ENCODE measurements at places on chromosomes 13 and 19.

DNA sequence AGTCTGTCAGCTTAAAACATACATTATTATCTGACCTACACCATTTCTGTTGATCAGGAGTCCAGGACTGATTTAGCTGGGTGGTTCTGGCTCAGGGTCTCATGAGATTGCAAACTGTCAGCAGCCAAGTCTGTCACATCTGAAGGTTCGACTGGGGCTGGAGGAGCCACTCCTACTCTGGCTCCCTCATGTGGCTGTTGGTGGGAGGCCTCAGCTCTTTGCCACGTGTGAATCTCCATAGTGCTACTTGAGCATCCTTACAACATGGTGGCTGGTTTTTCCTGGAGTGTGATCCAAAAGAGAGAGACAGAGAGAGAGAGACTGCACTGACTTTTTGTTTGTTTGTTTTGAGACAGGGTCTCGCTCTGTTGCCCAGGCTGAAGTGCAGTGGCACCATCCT, 63.6 kb upstream of the NFIC start:
- no peak for DNase-seq

- peak; percentile 55 for DNase-seq
Measured at GRCh38 chr13:31431722-31432137, 232.0 kb downstream of the B3GLCT start.

- DNase-seq = no peak
Measured at GRCh38 chr19:43705729-43706128, 10.1 kb upstream of the IRGC start.

DNA sequence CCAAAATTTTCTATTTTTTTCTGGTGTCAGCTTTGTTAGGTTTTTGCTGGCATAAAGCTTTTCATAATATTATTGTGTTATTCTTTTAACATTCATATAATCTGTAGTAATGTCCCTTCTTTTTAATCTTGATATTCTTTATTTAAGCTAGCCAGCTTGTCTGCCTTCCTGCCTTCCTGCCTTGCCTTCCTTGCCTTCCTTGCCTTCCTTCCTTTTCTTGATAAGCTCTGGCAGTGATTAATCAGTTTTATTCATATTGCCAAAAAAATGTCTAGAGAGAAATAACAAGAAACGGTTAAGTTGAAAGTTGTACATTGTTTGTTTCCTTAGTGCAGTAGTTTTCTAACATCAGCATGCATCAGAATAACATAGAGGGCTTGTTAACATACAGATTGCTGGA, 257.5 kb downstream of the MAB21L1 start:
- no peak for DNase-seq

GRCh38 chr19:3482507-3483225, 575 bp downstream of the SMIM44 start:
- no peak for DNase-seq

DNA sequence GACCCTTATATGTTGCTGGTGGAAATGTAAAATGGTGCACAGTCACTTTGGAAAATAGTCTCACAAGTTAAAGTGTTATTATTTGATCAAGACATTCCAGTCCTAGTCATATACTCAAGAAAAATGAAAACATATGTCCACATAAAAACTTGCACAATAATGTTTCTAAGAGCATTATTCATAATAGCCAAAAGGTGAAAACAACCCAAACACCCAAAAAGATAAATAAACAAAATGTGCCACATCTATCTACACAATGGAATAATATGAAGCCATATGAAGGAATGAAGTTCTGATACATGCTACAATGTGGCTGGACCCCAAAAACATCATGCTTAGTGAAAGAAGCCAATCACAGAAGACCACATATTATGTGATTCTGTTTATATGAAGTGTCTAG, 14.4 kb upstream of the AKAP8 start:
- no peak for DNase-seq

DNA sequence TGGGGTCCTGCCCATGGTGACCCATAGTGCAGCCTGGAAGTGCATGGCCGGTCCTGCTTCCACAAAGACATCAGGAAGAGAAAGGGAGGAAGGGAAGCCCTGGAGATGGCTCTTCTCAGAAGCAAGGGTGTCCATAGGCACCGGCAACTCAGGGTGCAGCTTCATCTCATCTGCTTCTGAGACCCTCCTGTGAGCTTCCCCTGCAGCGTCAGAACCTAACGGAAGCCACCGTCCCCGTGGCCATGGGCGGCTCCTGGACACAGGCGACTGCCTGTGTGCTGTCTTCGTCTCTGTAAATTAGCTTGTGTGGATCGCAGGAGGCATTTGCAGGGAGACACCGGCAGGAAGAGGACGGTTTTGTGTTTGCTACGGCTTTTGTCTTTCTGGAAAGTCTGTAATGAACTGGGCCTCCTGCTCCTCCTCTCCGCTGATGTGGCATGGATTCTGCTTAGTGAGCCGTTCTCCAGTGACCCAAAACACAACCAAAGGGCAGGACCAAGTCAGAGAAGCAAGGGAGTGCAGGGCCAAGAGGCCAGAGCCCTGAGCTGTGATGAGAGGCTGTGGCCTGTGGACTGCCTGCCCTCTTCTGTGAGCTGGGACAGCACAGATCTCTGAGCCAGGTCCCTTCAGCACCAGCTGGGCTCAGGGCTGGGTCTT, 2.5 kb downstream of the ATP4B start:
- no peak for DNase-seq

DNA sequence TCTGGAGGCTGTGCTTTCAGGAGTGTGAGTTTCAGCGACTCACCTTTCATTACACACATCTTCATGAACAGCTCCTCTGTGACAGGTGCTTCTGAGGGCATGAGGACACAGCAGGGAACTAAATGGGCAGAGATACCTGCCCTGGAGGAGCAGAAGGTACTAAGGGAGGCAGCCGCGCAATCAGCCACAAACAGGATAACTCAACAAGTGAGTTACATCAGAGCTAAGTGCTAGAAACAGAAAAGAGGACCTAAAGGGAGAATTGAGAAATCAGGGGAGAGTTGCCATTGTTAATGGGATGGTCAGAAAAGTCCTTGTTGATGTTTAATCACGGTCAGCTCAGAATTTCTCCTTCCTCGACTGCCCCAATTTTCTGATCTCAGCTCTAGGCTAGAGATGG, 42.5 kb downstream of the SYDE1 start:
- DNase-seq = no peak

DNA sequence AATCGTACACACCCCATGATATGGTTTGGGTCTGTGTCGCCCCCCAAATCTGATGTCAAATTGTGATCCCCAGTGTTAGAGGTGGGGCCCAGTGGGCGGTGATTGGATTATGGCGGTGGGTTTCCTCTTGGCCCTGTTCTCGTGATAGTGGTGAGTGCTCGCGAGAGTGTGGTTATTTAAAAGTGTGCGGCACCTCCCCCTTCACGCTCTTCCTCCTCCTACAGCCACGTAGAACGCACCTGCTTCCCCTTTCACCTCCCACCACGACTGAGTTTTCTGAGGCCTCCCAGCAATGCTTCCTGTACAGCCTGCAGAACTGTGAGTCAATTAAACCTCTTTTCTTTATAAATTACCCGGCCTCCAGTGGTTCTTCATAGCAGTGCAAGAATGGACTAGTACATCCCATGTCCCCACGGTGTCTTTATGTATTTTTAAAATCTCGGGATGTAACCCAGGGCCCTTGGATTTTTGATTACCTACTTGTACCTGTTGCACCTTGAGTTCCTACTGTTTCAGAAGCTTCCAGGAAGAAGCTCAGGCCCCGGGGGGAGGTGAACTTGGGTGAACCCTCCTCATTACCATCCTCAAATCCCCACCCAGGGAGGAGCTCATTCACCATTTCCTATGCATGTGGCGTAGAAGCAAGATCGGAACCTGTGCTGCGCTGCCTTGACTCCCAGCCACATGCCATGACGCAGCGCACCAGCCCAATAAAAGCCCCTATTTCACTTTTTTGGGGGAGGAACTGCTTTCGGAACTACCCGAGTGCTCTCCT, 52.4 kb downstream of the TEX29 start:
- DNase-seq = no peak

- no peak for DNase-seq
Measured at GRCh38 chr13:43744261-43745031, 42.3 kb downstream of the ENOX1 start.

DNA sequence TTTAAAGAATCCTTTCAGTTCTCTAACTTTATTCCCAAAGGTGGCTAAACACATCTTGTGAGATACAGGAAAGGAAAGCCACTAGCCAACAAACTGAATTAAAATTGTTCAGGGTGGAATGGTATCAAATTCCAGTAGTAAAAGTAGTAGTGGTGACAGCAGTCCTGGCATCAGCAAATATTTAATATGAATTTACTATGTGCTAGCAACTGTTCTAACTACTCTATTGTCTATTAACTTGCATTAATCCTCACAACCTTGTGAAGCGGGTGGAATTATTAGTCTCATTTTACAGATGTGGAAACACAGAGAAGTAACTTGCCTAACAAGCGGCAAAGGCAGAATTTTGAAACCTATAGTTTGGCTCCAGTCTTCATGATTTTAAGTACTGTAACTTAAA, 130.1 kb downstream of the KLF12 start:
- DNase-seq = no peak

- DNase-seq = no peak
Measured at GRCh38 chr13:83941701-83942335, 59.5 kb upstream of the SLITRK1 start.

- DNase-seq = no peak
Measured at GRCh38 chr13:44157606-44158005, 216.0 kb upstream of the SERP2 start.

GRCh38 chr19:30567536-30568232, 195.5 kb downstream of the ZNF536 start:
- no peak for DNase-seq

DNA sequence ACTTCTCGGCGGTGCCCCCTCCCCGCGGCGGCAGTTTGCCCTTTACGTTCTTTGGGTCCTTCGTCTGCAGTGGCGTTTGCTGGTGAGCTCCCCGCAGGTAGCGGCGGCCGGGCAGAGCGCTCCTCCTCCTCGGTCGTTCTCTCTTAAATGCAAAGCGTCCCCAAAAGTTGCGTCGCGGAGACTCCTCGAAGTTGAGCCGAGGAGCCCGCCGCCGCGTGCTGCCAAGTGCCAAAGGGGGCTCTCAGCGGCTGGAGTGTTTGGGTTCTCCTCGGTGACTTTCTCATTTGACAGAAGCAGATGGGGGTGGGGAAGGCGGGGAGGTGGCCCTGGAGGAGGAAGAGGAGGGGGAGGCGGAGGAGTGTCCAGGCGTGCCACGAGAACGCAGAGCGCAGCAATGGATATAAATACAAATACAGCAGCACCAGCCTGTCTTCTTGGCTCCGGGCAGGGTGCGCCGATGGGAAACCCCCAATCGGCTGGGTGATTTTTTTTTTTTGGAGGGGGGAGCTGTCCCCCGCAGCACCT, at the start of gene SOX21:
TSS of gene SOX21 (minus strand) at position 259 of the 525 bp plus-strand sequence. CDS start 496 bp downstream, outside the sequence.
- no peak for DNase-seq

- DNase-seq = peak; percentile 51
Measured at GRCh38 chr19:47713046-47714021, at the start of gene EHD2. Gene EHD2 (plus strand): TSS chr19:47713422. CDS start chr19:47716613, 3,191 bp downstream.

- DNase-seq = no peak
Measured at GRCh38 chr13:27352698-27353097, 71.7 kb upstream of the GTF3A start.

- no peak for DNase-seq
Measured at GRCh38 chr19:5677580-5677979, 2.7 kb downstream of the MICOS13 start.

DNA sequence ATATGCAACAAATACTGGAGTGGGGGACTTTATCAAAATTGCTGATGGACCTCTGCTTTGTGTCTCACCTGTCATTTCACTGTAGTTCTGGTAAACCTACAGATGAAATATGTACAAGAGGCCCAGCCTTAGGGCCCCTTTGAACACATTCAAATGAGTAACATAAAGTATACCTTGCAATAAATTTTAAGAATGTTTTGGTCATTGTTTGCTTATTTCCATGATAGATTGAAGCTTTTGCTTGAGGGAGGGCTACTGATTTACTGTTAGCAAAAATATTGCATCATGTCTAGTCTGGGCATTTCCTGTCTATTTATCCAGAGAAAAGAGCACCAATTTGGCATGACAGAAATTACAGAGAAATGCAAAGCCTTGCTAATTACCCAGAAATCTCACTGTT, 705.5 kb upstream of the PCDH9 start:
- no peak for DNase-seq

GRCh38 chr19:54030895-54031586, 32.7 kb downstream of the VSTM1 start:
- DNase-seq = no peak

GRCh38 chr13:110245416-110245899, 61.5 kb downstream of the COL4A1 start:
- no peak for DNase-seq

DNA sequence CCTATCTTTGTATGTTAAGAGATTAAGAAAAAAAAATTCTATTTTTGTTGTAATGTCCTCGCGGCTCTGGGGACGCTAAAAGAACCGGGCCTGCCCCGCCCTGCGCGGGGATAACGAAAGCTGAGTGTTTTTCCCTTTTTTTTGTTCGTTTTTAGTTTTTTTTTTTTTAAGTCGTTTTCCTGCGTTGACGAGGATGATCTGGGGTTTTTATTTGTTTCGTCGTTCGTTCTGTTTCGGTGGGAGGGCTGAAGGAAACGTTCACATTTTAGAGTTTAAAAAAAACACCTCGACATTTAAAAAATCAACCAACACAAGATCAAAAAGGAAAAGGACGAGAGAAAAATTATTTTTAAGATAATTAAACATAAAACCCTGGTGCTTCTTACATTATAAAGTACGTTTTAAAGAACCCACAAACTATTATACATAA, 5.6 kb downstream of the LYL1 start:
- DNase-seq = no peak

- DNase-seq = no peak
Measured at GRCh38 chr19:13275016-13275722, 125.0 kb downstream of the IER2 start.

DNA sequence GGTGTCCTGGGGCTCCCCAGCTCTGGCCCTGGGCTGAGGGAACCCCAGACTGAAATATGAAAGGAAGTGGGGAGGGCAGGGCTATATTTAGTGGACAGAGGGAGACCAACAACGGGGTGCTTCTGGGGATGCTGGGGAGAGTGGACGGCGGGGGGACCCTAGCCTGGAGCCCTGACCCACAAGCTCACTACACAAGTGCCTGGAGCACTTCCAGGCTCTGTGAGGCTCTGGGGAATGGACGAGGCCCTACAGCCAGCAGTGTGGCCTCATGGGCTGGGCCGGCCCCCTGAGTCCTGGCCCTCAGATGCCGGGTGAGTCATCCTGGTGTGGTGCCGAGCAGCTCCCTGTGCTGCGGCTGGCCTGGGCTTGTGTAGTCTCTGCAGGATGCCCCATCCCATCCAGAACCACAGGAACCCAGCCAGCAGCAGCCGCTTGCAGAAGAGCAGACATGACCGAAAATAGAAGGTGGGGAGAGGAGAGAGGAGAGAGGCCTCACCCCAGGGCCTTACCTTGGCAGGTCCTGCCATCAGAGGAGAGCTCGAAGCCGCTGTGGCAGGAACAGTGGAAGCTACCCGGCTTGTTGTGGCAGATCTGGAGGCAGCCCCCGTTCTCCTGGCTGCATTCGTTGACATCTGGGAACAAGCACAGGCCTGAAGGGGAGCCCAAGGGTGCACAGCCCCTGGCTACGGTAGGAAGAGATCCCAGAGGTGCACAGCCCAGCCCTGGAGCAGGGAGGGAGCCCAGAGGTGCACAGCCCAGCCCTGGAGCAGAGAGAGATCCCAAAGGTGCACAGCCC, 26.1 kb downstream of the GAS6 start:
- no peak for DNase-seq

- DNase-seq = no peak
Measured at GRCh38 chr19:37361994-37362393, 8.9 kb upstream of the ZNF527 start.

All from stimulated activated CD4-positive, alpha-beta T cell treated with anti-CD3 and anti-CD28 coated beads, Interleukin-1b, Interleukin-23, amount 100 ng/mL, for 48 hours (primary cell).